ENCODE measurements at places on chromosomes 11 and 22.
A peak's percentile ranks its signal among the peaks of the same experiment; 100 is the strongest.

- no peak for DNase-seq
These were observed 788 bp downstream of the LIN7C start for GRCh38 chr11:27505781-27506180.

DNA sequence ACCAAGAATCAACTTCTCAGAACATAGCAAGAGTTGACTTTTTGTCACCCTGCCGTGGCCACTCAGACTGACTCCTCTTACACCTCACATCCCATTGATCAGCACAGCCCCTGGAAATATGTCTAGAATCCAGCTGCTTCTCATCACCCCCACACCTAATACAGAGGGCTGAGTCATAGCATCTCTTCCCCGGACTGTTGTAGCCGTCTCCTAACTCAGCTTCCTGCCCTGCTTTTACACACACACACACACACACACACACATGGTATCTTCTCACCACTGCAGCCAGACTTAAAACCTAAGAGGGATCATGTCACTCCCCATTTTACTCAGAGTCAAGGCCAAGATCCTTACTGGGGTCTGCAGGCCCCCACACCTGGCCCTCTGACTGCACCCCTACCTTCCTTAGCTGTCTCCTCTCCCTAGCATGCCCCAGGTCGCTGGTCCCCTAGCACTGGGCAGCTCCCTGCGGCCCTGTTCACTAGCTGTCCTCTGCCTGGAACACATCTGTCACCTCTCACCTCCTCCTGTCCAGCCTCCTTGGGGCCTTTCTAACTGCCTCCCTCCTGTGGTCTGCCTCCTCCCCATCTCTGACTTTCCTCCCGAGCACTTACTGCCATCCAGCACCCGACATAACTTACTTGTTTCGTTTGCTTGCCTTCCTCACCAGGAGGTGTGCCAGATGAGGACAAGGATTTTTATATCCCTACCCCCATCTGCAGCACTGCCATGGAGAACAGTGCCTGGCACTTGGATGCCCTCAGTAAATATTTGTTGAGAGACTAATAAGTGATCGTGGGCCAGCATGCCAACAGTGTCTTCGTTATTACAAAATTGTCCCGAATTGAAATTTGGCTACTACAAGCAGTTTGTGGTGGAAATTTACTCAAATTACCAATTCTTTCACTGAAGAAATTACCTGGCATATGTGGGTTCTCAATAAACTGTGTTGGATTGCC, 61.9 kb downstream of the BMAL1 start:
- peak; percentile 46 for DNase-seq

- DNase-seq = no peak
These were observed 753 bp downstream of the PRPF19 start for GRCh38 chr11:60905551-60906113.

- no peak for DNase-seq
These were observed 7.6 kb downstream of the MAML2 start for GRCh38 chr11:96335388-96335787.

GRCh38 chr11:32259641-32260081, 168.8 kb downstream of the RCN1 start:
- DNase-seq = no peak

DNA sequence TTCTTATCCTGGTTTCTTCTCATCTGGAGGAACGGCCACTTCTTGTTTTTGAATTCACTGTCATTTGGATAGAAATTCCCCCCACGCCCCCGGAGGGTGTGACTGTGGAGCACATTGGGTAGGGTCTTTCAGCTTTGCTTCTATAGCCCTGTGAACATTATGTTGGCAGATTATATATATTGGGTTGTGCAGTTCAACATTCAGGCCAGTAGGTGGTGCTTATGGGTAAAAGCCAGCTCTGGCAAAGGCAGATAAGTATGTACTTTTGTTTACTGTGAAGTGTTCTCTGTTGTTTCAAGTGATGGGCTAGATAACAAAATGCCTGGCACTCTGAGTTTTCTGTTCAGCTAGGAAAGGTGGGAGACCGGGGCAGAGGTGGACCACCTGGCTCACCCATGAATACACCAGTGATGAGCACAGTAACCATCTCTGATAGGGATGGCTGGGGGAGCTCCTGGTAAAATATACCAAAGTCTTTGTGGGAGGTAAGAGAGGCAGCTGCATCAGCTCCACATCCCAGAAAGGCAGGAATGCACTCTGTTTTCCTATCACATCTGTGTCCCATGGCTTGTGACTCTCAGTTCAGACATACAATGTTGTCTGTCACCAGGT, 1348.2 kb upstream of the RAG2 start:
- DNase-seq = no peak

GRCh38 chr11:35064114-35064800, 74.7 kb upstream of the CD44 start:
- DNase-seq = no peak

DNA sequence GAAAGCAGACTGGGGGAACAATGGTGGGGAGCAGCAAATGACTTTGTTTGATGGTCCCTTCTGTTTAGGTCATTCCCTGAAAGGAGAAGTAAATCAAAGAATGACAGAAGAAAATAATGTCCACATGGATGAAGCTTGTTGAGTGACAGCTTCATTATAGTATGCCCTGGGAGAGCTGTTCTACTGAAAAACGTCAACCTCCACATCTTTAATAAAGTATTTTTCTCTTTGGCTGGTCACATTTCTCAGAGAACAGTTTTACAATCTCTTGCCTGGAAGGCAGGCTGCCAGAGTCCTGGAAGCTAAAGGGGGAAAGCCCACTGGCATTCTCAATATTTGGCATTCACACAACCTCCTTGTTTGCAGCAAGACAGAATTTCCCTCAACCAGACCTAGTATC, 287.9 kb downstream of the SWAP70 start:
- DNase-seq = no peak

DNA sequence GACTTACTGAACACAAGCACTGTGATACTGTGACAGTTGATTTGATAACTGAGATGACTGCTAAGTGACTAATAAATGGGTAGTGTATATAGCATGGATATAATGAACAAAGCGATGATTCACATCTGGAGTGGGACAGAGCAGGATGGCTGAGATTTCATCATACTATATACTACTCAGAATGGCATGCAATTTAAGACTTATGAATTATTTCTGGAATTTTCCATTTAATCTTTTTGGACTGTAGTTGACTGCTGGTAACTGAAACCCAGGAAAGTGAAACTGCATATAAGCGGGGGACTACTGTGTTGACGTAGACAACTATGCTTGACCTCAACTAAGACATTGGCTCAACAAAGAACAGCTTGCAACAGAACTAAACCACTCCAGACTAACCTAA, 20.0 kb upstream of the NUCB2 start:
- DNase-seq = no peak

GRCh38 chr11:92225568-92226330, 1.1 kb downstream of the FAT3 start:
- no peak for DNase-seq

All from CD4-positive, alpha-beta T cell treated with Interleukin-6 at 100 ng/mL for 8 hours (primary cell).